ENCODE measurements at places on chromosomes 2 and 18.

DNA sequence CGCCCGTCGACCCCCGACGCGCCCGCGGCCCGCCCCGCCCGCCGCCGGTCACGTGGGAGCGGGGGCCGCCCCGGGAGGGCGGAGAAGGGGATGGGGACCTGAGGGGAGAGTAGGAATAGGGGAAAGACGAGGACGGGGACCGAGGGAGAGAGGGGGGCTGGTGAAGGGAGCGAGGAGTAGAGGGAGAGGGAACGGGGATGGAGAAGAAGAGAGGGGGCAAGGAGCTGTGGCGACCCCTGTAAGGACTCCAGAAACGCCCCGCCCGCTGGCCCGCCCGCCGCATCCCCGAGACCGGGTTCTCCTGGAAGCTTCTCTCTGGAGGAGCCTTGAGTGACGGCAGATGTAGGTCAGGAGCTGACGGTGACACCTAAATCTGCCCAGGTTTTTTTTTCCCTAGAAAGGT, 615 bp downstream of the ADNP2 start:
- no peak for DNase-seq

DNA sequence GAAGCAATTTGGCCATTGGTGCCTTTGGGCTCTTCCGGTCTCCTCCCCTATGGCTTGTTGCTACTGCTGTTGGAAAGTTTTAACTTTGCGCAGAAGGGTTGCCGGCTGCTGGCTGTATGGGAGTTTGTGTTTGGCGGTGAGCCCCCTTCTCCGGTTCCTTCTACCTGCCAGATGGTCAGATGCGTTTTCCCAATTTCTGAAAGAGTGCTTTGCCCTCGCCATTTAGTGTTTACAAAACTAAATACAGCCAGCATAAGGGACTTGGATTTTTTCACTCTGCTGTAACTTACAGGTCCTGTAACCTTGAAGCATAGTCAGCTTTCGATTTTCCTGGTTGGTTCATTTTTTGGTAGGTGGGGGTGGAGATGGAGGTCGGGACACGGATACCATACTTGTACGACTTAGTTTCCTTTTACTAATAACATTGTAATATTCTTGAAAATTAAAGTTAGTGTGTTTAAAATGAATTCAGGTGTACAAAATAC, 604 bp downstream of the COQ10B start:
- DNase-seq, result no peak

DNA sequence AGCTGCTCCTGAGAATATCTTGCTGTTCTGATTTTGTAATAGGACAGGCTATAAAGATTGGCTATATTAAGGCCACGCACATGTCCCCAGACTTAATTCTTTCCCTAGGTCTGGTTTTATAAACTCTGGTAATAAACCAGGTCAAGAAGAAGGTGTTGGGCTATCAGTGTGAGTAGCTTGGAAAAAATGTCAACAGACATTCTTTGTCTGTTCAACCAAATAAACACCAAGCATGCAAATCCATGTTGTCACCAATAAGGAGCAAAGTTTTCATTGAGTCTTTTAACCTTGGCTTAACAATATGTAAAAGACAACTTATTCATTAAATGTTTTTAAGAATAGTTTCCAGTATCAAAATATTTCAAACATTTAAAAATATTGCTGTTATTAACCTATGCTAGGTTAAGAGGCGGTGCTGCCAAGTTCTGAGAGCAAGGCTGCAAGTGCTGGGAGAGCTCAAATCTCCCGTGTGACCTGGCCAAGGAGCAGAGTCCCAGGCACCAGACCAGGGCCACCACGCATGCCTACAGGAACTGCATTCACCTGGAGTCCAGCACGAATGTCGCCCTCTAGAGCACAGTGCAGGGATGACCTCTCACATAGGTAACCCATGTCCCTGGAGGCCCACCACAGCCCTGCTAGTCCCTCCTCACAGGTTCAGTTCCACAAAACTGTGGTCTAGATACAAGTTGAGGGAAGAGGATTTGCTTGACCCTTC, 120.5 kb upstream of the POU3F3 start:
- no peak for DNase-seq

DNA sequence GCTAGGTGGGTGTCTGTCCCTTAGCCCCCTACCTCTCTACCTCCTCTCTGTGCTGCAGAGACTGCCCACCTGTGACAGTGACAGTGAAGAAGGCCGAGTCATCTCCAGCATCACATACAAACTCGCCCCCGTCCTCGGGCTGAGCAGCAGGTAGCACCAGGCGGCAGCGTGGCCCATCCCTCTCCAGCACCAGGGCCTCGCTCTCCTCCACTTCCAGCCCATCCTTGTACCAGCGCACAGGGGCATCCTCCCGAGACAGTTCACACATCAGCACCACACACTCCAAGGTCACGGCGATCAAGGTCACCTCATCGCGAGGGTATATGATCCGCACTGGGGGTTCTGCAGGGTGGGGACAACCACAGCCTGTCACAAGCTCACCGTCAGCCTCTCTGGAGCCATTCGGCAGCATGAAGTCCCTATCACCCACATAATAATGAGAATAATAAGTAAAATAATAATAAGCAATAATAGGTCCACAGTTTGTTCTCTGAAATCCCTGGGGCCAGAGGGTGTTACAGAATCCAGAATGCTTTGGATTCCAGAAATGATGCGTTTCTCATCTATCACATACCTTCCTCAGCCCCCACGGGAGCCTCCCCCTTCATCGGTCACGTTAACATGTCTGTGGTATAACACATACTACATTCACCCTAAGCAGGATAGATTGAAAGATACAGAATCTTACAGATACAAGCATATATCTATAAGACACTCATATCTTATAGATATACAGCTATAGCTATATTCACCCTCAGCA, 12.0 kb downstream of the OBSL1 start:
- no peak for DNase-seq

- no peak for DNase-seq
Measured at GRCh38 chr2:169065864-169066517, 3.4 kb upstream of the DHRS9 start.

- no peak for DNase-seq
Measured at GRCh38 chr2:1591461-1591770, 152.9 kb downstream of the PXDN start.

DNA sequence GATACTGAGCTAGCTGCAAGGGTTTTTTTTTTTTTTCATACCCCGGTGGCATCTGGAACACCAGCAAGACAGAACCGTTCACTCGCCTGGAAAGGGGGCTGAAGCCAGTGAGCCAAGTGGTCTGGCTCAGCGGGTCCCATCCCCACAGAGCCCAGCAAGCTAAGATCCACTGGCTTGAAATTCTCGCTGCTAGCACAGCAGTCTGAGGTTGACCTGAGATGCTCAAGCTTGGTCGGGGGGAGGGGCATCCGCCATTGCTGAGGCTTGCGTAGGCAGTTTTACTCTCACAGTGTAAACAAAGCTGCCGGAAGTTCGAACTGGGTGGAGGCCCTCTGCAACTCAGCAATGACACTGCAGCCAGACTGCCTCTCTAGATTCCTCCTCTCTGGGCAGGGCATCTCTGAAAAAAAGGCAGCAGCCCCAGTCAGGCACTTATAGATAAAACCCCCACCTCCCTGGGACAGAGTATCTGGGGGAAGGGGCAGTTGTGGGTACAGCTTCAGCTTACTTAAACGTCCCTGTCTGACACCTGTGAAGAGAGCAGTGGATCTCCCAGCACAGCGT, 5.1 kb upstream of the MIB1 start:
- peak; percentile 13 for DNase-seq

DNA sequence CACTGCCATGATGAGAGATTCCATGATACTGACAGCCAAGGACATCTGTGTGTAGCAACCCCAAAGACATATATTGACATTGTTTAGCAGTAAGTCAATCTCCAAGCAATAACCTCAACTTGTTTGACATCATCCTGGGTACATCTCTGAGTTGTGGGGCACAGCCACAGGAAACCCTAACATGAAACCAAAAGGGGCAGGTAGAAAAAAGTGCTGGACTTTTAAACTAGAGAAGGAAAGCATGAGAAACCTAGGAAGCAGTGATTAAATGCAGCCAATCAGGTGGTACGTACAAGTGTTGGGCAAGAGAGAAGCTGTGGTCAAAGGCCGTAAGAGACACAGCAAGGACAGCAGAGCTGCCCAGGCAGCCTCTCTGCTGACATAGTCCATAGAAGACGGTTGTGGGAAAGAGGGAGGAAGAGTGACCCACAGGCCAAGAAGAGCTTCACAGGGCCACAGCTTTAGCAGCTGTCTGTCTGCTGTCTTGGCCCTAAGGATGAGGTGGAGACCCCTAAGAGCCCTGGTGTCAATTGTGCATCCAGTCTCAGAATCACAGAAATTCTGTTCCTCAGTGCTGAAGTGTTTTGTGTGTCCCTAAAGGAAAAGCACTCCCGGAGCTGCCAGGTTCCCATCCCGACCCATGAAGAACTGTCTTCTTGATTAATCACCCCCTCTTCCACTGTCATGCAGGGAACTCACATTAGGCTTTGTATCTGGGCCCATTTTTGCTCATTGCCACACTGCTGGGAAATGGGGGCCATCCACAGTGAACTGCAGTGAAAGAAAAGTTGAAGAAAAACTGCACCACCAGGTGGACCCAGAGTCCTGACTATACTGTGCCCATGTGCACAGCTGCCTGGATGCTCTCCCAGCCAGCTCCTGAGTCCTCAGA, 25.4 kb upstream of the CHN1 start:
- DNase-seq, result no peak

DNA sequence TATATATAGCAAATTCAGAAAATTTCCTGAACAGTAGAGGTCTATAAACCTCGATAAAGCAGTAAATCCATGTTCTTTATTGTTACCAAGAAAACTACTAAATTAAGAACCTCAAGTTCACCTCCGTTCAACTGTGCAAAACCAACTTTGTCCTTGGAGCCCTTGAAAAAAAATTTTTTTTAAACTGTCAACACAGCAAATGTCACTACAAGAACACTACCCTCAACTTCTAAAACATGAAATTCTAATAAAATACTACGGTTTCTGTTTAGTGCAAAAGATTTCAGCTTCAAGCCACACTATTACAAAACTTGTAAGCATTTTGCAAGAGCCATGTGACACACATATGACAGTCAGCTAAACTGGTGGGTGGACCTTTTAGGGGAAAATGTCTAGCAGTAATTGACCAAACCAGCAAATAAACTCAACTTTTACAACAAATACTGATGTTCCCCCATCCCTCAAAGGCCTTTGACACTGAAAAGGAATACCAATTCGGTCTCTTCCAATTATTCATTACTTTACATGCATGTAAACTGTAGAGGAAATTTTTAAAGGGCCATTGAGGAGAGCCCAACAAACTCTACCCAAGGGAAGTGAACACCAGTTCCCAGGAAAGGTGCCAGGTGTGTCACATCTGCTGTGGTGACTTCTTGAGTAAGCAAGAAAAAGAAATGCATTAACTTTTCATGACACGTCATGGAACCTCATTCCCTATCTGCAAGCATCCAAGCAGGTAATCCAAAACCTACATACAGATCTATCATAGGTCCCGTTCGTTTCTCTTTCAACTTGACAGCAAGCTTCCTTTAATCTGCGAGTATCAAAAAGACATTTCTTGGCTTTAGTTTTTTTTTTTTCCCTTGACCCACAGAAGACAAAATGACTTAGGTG, 1.4 kb downstream of the RAB1A start:
- no peak for DNase-seq

- DNase-seq, result no peak
Measured at GRCh38 chr2:97714084-97714949, 941 bp downstream of the ZAP70 start.

- DNase-seq, result no peak
Measured at GRCh38 chr2:207408086-207408794, 121.5 kb upstream of the CREB1 start.

GRCh38 chr2:219180961-219181360, 2.9 kb downstream of the RETREG2 start:
- no peak for DNase-seq

DNA sequence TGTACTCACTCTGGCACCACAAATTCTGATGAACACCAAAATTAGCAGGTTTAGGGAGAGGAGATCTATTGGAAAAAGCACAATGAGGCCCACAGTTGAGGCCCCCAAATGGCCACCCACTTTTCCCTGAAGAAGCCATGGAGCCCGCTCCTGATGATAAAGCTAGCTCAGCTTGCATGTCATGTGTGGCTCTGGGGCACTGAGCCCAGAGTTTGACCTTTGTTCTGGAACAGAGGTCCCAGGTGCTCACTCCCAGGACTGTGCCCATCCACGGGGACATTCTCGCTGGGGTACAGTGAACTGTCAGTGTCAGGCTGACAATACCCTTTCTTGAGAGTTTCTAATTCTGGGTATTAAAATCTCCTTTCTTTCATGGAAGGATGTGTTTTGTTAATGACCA, 36.2 kb downstream of the XDH start:
- no peak for DNase-seq
